ENCODE measurements at places on chromosomes 6 and 20. TPM values are rescaled to one million over a fixed set of nuclear protein-coding genes. Genes with fewer than 3 reads are reported as not detected.

GRCh38 chr20:54432966-54433365 is 42.4 kb upstream of the DOK5 start:
- DNase-seq: no peak

DNA sequence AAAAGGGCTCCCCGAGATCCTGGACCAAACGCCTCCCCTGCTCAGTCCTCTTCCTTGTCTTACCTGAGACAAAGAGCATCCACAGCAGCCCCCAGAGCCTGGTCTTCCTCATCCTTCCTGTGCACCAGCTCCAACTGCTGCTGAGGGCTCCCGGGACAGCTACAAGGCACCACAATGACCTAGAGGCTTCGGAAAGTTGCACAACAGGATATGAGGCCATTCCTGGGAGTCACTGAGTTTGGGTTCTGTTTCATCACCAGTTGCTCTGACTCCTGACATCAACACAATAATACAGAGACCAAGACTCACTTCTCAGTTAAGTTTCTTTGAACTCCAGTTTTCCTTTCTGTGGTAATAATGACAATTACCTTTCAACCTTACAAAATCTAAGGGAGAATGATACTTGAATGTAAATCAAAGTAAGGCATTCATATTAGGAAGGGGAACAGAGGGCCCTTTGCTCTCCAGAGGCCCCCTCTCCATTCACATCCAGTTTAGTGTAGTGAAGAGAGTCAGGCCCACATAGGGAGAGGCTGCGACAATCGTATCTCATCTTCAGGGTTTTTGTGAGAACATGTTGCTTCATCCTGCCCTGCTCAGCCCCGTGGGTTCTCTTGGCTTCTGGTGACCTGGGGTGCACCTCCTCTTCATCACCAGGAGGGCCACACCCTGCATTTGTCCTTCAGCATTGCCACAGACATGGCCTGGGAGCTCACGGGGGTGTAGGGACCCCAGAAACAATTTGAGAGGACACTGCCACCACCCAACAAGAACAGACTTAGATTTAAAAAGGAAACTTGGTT is at the start of gene TREM1:
Gene TREM1 (minus strand): TSS at position 139 of the 803 bp plus-strand sequence. CDS start 27 bp downstream, at position 112.
- no peak for DNase-seq

DNA sequence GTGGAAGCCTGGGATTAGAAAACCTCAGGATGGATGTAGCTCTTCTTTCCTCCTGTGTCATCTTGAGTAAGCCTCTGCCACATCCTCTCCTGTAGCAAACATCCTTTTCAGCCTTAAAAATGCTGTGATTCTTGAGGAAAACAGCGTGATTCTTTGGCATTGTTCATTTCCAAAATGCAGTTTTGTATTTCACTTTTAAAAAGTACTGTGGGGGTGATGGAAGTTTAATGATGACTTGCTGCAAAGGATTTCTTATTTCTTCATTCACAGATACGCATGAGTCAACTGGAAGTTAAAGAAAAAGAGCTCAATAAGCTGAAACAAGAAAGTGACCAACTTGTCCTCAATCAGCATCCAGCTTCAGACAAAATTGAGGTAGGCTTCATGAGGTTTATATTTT is 23.9 kb upstream of the SNRNP48 start:
- no peak for DNase-seq

GRCh38 chr6:159334068-159334467 is 164.9 kb downstream of the FNDC1 start:
- no peak for DNase-seq

- DNase-seq: no peak
Measured at GRCh38 chr20:18728165-18728869, 85.3 kb upstream of the SCP2D1 start.

GRCh38 chr6:139327038-139327437 is 35.2 kb upstream of the TXLNB start:
- DNase-seq: no peak

GRCh38 chr6:49225471-49225870 is 237.6 kb downstream of the MMUT start:
- DNase-seq: no peak

DNA sequence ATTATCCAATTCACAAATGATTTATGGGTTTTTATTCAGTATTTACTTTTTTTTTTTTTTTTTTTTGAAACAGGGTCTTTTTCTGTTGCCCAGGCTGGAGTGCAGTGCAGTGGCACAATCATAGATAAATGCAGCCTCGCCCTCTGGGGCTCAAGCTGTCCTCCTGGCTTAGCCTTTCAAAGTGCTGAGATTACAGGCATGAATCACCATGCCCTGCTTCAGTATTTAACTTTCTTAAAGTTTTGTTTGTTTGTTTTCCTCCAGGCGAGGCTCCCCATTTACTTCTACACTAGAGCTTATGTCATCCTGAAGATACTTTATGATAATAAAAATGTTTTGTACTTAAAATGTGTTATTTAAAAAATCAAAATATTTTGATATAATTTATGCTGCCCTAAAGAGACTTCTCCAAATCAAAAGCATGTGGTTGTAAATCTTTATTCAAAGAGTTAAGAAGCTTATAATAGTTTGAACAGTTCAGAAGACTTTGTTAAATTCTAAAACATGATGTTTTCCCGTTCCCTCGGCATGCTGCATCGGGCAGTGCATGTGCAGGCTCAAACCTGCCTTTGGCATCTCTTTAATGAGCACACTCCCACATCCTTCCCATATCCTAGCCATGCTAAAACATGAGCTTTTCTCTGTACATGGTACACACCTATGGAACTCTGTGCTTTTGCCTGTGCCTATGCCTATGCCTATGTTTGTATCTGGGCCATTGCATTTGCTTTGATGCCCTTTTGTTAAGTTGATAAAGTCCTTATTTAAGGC is 11.0 kb downstream of the SMPDL3A start:
- no peak for DNase-seq

DNA sequence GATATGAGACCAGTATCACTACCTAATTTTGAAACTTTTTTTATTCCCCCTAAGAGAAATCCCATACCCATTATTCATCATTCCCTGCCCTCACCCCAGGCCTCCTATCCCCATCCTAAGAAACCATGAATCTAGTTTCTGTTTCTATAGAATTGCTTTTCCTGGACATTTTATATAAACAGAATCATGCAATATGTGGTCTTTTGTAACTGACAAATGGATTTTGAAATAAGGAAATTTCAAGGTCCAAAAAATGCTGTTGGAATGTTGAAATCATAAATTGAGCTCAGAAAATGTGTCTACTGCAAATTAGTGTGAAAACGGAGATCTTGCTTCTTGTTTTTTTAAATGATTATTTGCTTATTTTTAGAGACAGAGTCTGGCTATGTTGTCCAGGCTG is 25.1 kb downstream of the RNF217 start:
- no peak for DNase-seq

DNA sequence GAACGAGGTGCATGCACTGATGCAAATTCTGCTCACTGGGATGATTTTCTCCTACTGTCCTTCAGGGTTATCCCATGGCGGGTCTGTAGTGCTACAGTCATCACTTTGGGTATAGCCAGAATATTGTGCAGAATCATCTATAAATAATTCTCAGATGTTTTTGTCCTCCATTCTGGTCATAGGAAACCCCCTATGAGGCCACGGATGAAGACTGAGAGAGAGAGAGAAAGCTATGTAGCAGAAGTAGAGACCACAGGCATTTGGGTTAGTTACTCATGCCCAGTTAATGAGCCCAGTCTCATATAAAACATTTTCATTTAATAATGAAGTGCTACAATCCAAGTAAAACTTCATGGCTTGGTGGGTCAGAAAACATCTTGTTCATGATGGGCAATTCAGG is 145.1 kb upstream of the PLN start:
- DNase-seq: no peak

GRCh38 chr6:37242429-37243052 is 15.0 kb upstream of the TBC1D22B start:
- peak; percentile 99 for DNase-seq

GRCh38 chr20:15342991-15343523 is 1005.6 kb upstream of the FLRT3 start:
- DNase-seq: no peak

DNA sequence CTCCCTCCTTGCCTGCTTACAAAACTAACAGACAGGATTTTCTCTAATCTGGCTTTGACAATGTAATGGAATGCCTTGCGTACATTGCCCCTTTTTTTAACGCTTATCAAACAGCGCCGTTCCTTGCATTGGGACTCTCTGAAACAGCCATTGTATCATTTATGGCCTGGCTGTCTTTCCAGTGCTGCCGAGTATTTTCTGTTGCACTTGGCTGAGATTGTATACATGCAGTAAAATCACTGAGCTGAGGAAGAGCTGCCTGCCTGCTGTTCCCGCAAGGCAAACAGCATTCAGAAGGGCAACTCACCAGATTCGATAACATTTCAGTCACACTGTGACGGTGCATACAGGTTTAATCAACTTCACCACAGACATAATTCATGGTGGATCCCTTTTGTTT is 106.0 kb downstream of the SH3BGRL2 start:
- peak; percentile 25 for DNase-seq

GRCh38 chr6:43762966-43763695 is 6.9 kb upstream of the VEGFA start:
- no peak for DNase-seq

- no peak for DNase-seq
Measured at GRCh38 chr20:57513199-57513598, 11.7 kb downstream of the CTCFL start.

DNA sequence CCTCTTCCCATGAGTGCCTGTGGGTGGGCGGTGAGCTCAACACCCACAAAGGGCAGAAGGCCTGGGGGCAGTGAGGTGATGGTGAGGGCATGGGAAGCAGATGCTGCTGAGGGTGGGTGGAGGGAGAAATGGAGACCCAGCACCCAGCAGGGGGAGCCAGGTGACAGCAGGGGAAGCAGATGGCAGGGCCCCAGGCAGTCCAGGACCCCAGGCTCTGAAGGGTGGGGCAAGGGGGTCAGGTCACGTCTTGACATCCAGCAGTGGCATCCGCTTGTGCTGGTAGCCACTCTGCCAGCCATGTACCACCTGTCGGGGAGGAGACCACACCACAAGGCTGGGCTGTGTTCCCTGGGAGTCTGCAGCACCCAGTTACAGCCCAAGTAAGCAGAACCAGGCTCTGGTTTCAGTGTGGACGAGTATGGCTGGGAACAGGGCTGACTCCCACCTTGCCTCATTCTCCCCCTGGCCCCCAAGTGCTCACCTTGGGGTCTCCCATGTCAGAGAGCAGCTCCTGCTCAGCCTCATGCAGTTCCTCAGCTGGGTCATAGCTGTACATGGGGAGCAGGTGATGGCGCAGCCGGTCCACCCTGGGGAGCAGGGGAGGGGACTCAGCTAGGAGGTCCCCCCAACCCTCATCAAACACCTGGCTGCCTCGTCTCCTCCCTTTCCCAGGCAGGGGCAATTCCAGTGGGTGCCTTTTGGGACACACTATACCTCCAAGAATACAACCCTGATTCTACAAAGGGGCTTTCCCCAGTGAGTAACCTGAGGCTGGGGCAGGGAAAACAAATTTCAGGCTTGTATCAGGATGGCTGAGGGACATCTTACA is 2.0 kb downstream of the SMIM29 start:
- no peak for DNase-seq

- DNase-seq: no peak
Measured at GRCh38 chr20:51554538-51555165, 12.1 kb upstream of the NFATC2 start.

DNA sequence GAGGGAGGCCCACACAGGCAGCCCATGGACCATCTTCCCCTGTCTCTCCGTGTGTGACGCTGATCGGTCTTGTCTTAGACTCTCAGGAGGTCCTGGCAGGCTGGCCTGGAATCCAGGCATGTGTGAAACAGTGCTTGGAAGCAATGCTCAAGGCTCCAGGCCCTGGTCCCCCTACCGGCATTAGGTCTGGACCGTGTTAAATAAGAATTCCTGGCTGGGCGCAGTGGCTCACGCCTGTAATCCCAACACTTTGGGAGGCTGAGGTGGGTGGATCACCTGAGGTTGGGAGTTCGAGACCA is 13.0 kb downstream of the IP6K3 start:
- DNase-seq: no peak

DNA sequence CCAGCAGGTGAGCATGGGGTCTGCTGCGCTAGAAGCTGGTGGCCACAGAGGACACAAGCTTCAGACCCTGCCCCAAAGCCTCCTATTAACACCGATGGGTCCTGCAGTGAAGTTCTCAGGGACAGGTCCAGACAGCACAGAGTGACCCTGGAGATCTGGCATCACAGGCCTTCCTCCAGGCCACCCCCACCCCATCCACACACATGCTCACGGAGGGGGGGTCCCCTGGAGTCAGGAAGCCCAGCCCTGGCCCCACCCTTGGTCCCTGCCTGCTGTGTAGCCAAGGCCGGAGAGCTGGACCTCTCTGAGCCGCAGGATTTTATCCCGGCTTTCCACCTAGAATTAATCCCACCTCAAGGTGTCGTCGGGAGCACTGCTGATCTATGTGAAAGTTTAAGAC is 167.3 kb downstream of the TAF4 start:
- no peak for DNase-seq

GRCh38 chr20:21303872-21304586 is 898 bp downstream of the XRN2 start:
- no peak for DNase-seq

DNA sequence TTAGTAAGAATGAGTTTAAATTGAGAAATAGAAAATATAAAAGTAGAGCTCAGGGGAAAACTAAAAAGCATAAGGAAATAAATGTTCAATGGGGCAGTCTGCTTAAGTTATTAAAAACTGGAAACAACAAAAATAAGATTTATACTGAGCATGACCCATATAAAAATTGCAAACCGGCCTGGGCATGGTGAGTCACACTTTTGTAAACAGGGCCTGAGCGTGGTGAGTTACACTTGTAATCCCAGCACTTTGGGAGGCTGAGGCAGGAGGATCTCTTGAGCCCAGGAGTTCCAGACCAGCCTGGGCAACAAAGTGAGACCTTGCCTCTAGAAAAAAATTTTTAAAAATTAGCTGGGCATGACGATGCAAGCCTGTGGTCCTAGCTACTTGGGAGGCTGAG is 74.6 kb downstream of the TMEM244 start:
- no peak for DNase-seq

Gene CYP21A2
- not detected for total RNA-seq

Gene LY6G6F
- total RNA-seq: not detected

Gene HSPA1L
- 1.1 TPM for total RNA-seq

Gene PET117
- 11.3 TPM for total RNA-seq

Gene TREML2
- 0.75 TPM for total RNA-seq

Gene OR2H1
- not detected for total RNA-seq

Gene PKHD1
- 1.8 TPM for total RNA-seq

Gene STX11
- 4.1 TPM for total RNA-seq

Gene MATN4
- total RNA-seq: not detected

Gene MCCD1
- not detected for total RNA-seq

Gene GSTA2
- total RNA-seq: not detected

All from kidney epithelial cell (primary cell).